ENCODE measurements at places on chromosomes 12 and 14. TPM values are rescaled to one million over a fixed set of nuclear protein-coding genes. Genes with fewer than 3 reads are reported as not detected.

- no peak for DNase-seq
Measured at GRCh38 chr14:92645841-92646478, 102.5 kb downstream of the LGMN start.

GRCh38 chr14:54116198-54116885, 159.7 kb upstream of the BMP4 start:
- no peak for DNase-seq

The OR10G3 gene
- total RNA-seq = not detected

- no peak for DNase-seq
Measured at GRCh38 chr14:101665478-101666078, 95.9 kb upstream of the PPP2R5C start.
